ENCODE measurements at places on chromosomes 5 and 9.

DNA sequence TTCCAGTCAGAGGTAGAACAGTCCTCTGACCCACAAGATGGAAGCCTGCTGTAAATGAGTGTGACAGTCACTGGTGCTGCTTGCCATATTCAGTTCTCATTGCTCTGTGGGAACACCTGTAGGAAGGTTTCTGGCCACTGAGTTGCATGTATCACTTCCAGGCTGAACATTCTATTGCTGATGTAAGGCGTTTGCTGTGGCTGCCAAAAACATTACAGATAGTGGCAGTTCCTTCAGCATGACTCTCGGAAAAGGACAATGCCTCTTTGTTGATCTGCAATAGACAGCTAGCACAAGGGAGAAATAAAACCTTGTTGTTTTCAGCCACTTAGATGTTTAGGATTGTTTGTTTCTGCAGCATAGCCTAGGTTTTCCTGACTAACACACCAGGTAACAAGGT is 217.2 kb downstream of the AGTPBP1 start:
- DNase-seq: no peak

DNA sequence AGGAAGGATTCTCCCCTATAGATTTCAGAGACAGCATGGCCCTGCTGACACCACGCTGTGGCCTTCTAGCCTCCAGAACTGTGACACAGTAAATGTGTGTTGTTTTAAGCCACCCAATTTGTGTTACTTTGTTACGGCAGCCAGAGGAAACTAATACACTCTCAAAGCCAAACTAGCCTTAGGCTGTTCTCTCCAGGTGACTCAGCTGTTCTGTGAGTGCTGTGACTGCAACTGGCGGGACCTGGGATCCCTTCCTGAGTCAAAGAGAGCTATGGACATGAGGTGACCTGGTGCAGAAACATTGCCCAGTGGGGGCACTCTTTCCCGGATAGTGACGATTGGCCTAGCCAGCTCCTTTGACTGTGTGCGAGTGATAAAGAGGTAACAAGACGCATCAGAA is 14.0 kb upstream of the MLANA start:
- DNase-seq: no peak

- no peak for DNase-seq
These were observed 18.8 kb downstream of the ZNF510 start for GRCh38 chr9:96758845-96759673.

- peak; percentile 79 for DNase-seq
These were observed 128.2 kb downstream of the OLFM1 start for GRCh38 chr9:135215571-135216161.

- no peak for DNase-seq
These were observed 202.6 kb downstream of the ZSWIM6 start for GRCh38 chr5:61534481-61535267.

GRCh38 chr9:133633681-133634080 is 2.5 kb upstream of the DBH start:
- no peak for DNase-seq

DNA sequence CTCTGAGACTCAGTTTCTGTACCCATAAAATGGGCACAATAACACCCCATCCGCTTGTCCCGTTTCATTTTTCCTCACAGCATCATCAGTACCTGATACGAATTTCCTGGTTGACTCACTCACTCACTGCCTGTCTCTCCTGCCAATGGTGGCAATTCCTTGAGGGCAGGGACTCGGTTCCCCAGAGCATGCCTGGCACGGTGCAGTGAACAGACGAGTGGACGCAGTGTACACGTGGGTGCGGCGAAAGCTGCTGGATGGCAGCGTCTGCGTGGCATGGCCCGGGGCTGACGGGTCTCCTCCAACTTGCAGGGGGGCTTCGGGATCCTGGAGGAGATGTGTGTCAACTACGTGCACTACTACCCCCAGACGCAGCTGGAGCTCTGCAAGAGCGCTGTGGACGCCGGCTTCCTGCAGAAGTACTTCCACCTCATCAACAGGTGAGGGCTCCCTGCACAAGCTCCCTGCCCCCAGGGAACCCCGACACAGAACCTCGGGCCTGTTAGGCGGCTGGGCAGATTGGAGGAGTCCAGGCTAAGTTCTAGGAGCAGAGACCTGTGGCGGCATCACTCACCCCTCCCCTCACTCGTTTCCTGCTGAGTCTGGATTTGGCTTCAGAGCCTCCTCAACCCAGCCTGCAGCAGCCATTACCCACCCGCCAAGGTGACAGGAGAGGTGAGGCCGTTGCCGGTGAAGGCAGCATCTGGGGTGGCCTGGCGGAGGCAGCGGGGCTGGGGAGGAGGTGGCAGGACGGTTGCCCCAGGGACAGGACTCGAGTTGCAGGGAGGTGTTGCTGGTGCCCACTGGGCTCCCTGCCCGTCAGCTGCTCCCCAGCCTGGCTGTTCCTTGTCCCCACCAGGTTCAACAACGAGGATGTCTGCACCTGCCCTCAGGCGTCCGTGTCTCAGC is 20.3 kb downstream of the DBH start:
- DNase-seq: peak; percentile 86

GRCh38 chr5:120545951-120546350 is 81.9 kb downstream of the PRR16 start:
- DNase-seq: no peak

DNA sequence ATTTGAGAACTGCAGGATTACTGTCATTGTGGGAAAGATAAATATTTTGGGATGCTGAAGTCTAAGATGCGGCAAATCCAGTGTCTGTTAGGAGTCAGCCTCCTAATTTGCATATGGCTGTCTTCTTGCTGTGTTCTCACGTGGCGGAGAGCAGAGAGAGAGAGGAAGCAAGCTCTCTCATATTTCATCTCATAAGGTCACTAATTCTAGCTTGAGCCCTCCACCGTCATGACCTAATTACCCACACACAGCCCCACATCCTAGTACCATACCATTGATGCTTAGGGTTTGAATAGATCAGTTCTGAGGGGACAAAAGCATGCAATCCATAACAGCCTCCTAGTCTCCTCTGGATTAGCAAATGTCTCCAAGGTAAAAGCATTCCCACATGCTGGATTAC is 124.5 kb downstream of the CDH12 start:
- DNase-seq: no peak

GRCh38 chr5:19584131-19584530 is 403.9 kb downstream of the CDH18 start:
- no peak for DNase-seq
